ENCODE measurements at places on chromosomes 4 and X.

DNA sequence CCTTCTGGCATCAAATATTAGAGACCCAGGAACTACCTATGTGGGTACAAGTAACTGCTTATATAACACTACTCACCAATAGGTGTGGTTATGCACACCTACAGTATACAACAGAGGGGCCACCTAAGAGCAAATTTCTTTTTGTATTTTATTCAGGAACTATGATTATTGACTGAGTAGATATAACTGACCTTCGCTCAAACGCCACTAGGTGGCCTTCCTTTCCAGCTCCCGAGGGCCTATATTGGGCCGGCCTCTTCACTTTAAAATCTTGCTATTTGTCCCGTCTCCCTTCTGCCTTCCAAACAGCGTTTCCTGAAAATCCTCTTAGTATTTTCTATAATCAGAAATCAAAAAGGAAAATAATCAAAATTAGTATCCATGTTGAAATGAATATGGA, 19.9 kb upstream of the PABPC5 start:
- no peak for DNase-seq

DNA sequence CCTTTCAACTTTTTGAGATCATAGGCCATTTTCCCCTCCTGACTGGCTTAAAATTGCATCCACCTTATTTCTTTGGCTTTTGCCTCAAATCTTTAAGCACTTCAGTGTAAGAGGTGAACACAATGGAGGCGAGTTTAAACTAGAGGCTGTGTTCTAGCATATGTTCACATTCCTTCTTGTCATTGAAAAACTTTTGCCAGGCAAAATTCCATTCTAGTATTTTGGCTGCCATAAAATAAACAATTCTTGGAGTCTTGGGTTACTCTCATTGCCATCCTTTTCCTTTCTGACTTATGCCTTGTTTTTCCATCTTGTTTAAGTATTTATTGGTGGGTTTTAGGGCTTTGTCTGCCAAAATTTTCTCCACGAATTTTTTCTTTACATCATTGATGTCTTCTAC, 137.3 kb upstream of the ANXA10 start:
- DNase-seq = no peak

DNA sequence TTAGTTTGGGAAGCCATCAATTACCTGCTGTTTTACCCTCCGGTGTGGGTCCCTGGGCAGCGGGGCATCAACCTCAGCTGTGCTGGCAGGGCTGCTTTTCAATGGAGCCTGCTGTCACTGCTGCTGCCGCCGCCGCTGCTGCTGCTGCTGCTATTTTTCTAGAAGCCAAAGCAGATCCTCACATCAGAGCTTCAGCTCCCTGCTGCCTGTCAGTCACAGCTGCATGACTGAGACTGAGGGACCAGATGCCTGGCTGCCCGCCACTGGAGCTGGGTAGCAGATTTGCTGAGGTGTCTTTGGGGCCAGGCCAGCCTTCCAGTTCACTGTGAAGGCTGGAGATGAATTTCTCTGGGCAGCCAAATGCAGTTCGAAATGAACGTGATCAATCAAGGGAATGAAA, 200.3 kb upstream of the NHS start:
- DNase-seq = no peak

DNA sequence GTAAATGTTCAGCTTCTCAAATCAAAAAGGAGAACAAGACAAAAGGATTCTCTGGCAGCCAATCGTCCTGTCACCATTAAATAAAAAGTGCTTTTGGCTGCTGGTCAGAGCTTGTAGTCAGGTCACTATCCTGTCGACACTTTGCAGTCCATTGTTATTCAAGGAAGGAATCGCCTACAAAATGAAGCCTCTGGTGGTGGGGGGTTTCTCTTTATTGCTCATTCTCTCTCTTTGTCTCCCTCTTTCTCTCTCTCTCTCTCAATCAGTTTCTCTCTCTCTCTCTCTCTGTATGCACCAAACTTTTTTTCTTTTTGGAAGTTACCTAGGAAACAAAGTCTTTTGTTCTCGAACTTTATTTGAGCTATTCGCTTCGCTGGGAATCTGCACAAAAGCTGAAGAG, 17.6 kb upstream of the SCML1 start:
- no peak for DNase-seq

GRCh38 chr4:138184886-138185285, 57.3 kb downstream of the SLC7A11 start:
- peak; percentile 12 for DNase-seq

All from AML-193 (cell line).